ENCODE measurements at places on chromosomes 6 and 20.
A peak's percentile ranks its signal among the peaks of the same experiment; 100 is the strongest.

DNA sequence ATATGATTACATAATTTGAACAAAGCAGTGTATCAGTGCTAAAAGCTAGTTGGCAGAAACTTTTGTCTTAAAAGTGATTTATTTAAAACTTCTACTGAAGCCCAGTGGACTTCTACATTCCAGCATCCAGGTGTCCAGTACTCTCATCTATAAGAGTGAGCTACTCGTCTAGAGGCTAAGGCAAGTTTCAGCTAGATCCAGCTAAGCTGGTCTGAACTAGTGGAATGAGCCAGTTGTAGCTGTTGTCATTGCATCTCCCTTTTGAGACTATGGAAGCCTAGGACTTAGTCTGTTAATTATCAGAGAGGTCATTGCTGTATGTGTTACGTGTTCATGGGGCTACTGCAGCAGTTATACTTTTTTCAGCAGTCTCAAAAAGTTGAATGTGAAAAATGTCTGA, 165.1 kb downstream of the ZFAND3 start:
- no peak for DNase-seq

- no peak for DNase-seq
These were observed 16.2 kb downstream of the FRS3 start for GRCh38 chr6:41763470-41763869.

DNA sequence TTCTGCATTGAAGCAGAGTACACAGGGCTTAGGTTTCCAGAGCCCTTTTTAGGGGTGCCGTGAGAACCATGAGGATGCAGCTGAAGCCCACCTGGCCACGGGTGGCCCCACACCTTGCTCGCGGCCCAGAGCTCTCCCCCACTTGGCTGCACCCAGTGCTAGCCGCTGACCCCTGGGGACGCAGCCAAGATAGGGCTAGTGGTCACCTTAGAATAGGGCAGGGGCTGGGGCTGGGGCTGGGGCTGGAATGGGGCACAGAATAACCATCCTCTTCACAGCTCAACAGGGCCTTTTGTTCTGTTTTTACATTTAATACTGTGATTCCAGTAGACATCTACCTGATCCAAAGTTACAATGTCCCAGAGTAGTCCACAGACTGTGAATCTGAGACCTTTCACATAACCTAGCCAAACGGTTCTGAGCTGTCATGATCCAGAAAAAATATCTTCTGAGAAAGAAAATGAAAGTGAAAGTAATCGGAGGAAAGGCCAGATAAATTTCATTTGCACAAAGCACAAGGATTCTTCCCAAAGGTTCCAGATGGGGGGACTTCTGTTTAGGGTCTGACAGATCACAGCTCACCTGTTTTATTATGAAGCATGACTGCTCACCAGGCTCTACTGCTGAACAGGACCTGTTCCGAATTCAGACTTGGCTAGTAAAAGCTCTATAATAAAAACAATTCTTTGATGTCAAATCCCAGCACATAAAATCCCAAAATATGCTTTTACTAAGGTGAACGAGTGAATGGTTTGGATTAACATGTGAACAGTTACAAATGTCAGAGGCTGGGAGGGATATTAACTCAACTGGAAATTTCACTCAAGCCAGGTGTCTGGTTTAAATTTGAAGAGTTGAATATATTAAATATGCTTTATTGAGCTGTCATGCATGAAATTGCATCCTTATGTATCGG, 401.9 kb downstream of the THBS2 start:
- DNase-seq = no peak

DNA sequence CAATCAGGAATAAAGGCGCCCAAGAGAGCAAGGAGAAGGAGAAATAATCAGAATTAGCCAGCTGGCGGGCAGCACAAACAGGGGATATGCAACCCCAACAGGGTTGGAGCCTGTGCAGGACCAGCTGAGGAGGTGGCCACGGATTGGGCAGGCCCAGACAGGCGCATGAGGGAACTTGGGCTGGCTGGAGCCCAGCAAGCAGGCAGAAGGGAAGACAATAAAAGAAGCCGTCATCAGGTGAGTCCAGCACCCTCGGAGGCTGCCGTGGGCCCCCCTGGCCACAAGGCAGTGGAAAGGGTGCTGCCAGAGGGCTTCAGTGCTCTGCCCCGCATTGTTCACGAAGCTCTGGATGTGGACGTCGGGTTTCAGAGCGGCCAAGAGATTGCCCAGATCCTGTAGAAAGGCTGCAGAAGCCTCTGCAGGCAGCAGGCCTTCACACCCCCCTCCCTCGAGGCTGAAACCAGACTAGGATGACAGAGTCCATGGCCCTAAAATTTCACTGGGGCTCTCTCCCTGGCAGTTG, 28.4 kb upstream of the MAFB start:
- DNase-seq = no peak

- DNase-seq = no peak
These were observed 449.0 kb downstream of the QKI start for GRCh38 chr6:163863565-163863964.

DNA sequence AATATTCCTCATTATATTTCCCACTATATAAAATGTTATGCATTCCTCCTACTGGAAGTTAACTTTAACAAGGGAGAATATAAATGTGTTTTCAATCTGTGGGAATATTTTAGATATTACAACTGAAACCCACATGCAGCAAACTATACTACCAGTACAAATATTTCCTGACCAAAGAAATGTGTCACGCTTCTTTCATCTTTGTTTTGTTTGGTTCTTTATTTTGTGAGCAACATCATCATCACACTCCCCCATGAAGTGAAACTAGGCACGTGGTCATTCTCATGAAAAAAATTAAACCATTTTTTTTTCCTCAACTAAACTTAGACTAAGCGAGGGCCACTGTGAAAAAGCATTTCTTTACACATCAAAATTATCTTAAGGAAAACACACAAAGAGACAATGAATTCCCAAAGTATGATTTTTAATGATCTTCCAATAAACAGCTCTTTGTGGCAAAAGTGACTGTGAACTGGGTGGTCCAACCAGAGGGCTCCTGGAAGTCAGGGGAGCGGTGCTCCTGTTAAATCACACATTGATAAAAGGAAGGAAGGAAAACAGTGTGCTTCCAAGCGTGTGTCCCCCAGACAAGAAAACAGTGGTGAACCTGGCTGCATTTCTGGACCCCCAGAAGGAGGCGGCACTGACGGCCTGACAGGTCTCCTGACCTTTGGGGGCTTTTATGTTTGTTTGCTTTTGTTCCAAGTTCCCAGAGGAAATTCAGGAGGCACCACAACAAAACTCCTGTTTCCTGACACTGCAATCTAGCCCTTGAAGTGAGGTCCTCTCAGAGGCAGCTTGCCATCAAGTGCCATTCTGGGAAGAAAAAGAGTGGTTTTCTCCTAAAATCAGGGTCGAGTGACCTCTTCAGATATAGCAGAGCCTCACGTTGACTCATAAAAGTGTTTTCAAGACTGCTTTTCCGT, 166.8 kb upstream of the FOXQ1 start:
- DNase-seq = no peak

DNA sequence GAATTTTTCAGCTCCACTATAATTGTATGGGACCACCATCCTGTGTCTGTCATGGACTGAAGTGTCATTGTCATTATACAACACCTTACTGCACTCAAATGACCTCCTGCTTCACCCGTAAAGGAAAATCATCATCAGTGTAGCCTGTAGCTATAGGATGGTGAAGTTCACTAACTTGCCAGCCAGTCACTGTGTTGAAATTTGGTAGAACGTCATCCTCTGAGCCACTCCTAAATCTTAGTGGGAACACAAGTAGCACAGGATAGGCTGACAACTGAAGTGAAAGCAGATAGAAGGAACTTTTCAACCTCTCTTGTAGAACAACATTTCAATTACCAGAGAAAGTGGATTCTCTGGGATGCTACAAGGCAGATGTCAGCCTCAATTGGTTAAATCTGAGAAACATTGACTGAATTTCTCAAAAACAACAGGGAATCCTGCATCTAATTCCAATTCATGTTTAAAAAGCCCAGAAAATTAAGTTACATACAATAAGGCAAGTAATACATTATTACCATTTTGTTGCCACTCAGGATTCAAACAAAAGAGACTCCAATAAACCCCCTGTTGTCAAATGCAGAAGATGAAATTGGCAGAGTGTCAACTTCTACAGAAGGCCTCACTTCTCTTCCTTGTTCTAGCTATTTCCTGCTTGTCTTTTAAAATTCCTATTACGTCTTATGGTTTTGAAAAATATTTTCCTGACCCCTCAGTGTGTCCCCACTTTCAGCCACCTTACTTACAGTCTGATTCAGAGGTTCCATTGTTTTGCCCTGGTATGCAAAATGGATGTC, 647.9 kb upstream of the AGPAT4 start:
- no peak for DNase-seq

DNA sequence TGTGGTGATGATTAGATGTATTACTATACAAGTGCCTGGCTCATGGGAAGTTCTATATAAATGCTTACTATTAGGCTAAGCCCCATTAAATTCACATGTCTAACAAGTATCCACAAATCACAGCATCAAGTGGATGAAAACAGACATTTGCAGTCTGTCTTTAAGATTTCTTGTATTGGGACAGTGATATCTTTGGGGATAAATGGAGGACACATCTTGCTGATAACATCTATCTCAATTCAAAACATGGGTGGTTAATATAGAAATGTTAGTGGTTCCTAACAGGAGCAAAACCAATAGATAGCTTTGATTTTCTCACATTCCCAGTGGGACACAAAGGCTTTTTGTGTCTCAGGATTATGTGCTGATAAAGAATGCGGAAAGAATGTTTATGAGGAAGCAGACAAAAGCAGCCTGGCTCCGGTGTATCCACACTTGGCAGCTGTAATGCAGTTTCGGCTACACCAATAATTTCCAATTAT, 29.3 kb downstream of the PTPRK start:
- no peak for DNase-seq

GRCh38 chr20:24731312-24731711, 217.8 kb upstream of the CST7 start:
- no peak for DNase-seq

DNA sequence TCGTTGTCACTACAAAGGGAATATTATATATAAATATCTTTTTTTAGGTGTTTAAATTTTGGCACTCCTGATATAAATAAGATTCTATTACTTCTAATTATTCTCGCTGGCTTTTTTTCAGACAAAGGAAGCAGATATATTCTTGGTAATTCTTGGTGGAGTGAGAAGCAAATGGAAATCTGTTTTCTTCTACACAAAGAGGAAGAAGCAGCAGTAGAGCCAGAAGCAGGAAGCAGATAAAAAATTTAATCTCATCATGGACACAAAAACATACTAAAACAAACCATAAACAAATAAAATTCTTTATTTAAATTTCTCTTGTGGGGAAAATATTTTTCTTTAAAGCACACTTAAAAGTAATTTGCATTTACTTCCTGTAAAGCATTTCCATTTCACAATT, 3.7 kb upstream of the KIAA0319 start:
- DNase-seq = no peak

GRCh38 chr6:98467902-98468301, 366.5 kb upstream of the POU3F2 start:
- no peak for DNase-seq

GRCh38 chr20:25148181-25148981, 47.1 kb upstream of the ENTPD6 start:
- peak; percentile 57 for DNase-seq

- DNase-seq = no peak
These were observed 37.2 kb downstream of the TTI1 start for GRCh38 chr20:37995856-37996605.

DNA sequence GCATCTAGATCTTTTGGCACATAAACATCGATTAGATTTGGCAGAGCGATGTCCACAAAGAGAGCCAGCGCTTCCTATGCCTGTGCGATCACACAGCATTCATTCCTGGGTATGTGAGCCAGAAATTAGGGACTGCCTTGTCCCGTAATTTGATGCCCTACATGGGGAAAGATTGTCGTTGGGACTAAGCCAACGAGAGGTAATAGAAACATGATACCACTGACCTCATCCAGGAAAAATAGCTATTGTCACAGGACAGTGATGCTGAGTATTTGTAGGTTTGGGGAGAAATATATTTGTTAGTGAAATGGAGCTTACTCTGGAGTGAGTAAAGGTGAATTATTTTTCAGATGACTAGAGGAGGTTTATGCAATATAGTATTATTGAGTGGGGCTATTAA, 154.0 kb downstream of the TSHZ2 start:
- no peak for DNase-seq

DNA sequence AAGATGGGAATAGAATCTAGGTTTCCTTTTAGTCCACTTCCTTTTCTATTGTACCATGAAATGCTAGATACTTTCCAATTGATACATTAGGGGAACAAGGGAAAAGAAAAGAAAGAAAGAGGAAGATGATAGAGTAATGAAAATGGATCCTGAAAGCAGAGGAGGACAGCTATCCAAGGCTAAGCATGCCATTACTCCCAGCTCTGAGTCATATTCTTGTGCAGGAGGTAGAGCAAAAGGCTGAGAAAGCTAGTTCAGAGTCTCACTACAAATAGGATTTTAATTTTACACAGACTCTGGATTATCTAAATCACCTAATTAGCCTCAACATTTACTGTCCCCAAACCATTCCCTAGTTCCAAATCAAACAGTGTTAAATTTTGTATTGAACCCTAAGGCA, 23.6 kb downstream of the RWDD2A start:
- DNase-seq = no peak

DNA sequence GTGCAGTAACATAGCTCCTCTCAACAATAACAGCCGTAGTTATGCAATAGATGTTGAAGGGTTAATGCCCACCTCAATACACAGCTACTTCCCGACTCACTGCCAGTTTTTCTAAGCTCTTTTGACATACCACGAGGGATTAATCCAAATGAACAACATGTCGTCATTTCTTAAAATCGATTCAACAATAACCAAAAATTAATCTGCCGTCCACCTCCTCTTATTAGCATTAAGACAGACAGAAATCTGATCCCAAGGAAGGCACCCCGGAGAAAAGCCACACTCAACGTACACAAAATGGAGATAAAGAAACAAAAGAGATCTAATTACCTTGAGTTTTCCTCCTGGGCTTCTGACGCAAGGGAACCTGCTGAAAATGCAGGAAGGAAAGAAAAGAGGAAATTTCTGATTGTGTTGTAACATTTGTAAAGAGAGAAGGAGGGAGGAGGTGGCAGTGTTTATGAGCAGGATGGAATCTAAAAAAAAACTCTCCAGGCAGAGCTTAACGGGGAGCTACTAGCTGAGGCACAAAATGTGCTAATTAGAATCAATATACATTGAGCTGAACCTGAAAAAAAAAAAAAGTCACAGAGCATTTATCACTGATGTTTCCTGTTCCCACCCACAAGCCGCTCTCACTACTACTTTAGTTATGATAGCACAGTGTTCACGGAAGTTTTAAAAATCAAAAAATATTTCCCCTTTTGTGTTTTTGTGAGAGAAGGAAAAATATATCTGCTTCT, 109.3 kb downstream of the IPCEF1 start:
- peak; percentile 37 for DNase-seq

GRCh38 chr6:22558288-22558882, 11.0 kb upstream of the HDGFL1 start:
- DNase-seq = no peak

DNA sequence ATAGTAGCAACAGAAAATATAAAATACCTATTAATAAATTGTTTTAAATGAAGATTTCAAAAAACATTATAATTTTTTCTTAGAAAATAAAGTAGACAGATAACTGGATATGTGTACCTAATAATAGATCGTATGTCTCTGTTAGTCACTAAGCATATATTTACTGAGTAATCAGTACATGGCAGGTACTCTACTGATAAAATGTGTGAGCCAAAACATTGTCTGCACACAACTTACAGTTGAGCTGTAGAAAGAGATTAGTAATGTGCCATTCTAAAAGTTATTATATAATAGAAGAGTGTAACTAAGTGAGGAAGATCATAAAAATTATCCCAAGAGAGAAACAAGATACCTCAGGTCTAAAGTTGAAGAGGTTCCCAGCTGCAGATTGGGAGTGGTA, 929.9 kb upstream of the EPHA7 start:
- DNase-seq = no peak
